Activated T-cell treated with anti-CD3 and anti-CD28 coated beads, Interleukin-2, amount 50 U/mL, for 1 hour (primary cell): ENCODE measurements at places on chromosomes 16 and 17.

DNA sequence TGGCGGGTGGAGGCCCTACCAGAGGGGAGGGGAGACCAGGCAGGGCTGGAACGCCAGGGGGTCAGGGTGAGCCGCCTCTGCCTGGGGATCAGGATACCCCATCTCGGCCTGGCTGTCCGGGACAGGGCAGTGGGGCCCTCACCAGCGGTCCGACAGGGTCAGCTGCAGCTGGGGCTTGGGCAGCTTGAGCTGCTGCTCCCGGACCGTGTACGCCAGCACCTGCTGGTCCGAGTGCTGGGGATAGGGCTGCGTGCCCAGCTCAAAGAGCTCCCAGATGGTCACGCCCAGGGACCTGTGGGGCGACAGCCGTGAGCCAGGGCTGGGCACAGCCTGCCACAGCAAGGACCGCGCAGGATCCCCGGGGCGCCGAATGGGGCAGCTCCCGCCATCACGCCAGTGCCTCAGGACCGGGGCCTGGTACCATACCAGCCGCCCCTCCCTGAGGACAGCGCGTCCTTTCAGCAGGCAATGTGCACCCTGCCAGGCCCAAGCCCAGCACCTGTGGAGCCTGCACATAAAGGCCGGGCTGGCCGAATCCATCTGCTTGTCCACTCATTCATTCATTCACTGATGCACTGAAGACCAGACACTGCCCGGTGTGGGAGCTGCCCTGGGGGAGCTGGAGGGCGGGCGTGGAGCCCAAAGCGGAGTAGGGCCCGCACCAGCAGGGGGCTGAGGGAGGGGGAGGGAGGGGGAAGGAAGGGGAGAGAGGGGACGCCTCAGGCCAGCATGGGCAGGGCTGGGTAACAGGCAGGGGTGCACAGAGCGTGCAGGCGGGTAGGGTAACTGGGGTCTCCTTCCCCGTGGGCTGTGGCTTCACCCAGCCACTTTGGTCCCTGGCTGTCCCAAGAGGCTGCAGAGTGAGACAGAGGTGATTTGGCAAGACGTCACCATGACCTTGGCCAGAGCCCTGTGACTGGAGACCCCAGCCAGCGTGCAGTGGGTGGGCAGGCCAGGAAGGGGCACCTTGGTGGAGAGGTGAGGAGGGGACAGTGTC lies 42.0 kb upstream of the PVALEF start:
- no peak for DNase-seq

- no peak for DNase-seq
Observed at GRCh38 chr17:62827746-62828485, 19.8 kb upstream of the MARCHF10 start.

- DNase-seq, result no peak
Observed at GRCh38 chr16:17358355-17358754, 112.4 kb downstream of the XYLT1 start.

DNA sequence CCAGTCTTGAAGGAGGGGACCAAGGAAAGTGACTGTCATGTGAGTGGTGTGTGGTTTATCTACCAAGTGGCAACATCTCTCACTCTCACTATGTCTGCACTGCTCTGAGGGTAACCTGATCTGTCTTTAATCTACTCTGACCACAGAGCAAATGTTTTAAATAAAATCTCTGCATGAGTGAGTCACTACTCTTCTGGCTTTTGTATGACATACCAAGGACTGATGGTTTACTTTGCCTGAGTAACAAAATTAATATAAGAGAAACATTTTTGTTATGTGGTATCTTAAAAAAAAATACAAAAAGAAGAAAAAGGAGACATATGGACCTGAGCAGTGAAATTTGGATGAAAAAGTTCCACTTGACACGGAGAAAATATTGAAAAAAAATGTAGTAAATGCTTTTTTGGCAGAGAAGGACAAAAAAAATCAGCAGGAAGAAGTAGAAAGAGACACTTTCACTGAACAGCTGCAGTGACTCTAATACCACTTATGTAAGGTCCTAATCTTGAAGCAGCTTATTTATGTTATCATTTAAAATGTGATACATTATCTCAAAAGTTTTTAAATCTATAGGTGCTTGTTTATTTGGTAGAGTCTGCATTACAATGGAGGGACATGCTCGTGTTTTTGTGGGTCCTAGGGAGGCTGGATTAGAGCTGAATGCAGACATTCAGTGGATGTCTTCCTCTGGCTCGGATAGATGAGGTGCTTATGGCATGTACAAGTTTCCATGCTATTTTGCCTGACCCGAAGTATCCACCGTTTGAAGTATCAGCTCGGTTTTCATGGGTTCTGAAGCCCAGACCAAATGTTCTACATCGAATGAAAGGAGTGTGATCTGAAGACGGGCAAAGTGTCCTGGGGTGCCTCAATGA lies 240.7 kb downstream of the MAP2K6 start:
- no peak for DNase-seq
